GM12892 (cell line): ENCODE measurements at places on chromosomes 6 and 20.

- no peak for DNase-seq
Measured at GRCh38 chr6:15798533-15799255, 135.9 kb upstream of the DTNBP1 start.

DNA sequence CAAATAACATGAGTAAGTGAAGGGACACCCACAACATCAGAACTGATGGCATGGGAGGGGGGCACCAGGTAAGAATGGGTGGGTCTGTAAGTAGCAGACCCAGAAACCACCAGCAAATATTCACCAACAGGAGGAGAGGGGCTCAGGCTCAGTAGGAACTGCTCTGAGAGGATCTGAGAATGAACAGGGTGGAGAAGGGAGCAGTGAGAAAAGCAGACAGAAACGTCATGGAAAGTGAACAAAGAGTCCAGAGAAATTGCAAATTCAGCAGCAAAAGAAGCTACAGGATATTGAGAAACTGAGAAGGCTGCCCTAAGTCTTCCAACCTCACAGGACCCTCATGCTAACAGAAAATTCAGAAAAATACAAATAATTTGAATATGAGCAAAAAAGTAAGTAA lies 121.3 kb downstream of the KIF16B start:
- no peak for DNase-seq

DNA sequence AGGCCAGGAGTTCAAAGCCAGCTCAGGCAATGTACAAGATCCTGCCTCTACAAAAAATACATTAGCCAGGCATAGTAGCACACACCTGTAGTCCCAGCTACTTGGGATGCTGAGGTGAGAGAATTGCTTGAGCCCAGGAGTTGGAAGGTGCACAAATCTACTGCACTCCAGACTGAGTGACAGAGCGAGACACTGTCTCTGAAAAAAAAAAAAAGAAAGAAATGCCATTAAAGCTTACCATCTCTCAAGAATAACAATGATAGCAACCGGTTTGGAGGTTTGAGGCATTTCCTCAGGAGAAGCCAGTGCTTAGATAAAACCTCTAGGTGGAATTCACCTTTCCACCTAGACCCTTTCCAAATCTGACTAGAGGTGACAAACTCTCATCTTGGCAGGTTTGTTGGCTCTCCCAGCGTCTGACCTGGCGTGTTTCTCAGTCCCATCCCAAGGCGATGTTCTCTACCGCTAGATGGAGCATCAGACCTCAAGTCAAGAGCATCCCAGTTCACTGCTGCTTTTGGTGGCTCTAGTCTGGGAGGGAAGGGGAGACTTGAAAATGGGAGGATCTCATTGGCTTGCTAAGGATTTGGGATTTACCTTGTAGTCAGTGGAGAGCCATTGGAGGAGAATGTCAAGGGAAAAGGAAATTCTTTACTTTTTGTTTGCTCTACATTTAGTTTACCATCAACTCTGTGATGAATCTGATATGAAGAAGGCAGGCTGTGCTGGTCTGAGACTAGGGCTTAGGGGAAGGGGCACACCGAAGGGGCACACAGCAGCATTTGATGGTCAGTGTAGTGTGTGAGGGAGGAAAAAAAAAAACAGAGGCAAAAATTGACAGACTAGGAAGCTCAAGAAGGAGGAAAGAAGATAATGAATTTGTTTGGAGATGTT lies 67.9 kb downstream of the NCOA7 start:
- DNase-seq, result peak; percentile 27

- peak; percentile 22 for DNase-seq
Measured at GRCh38 chr6:106511288-106512047, 117.8 kb downstream of the RTN4IP1 start.

GRCh38 chr6:151914484-151914883 lies 107.0 kb downstream of the ESR1 start:
- no peak for DNase-seq

DNA sequence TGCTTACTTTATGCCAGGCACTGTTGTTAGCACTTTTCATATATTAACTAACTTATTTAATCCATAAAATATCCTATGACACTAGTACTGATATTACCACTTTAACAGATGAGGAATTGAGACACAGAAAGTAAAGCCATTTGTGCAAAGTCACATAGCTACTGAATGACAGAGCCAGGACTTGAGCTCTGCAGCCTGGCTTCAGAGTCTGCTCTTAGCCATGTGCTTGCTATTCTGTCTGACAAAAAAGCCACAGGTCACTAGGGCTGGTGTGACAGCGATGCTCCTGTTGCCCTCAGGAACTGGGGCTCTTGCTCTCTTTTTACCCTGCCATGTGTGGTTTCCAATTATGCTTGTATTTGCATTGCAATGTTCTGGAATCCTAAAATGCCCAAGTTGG lies 44.7 kb upstream of the RNF8 start:
- DNase-seq, result no peak

- no peak for DNase-seq
Measured at GRCh38 chr20:42309050-42309449, 690.9 kb upstream of the CHD6 start.

DNA sequence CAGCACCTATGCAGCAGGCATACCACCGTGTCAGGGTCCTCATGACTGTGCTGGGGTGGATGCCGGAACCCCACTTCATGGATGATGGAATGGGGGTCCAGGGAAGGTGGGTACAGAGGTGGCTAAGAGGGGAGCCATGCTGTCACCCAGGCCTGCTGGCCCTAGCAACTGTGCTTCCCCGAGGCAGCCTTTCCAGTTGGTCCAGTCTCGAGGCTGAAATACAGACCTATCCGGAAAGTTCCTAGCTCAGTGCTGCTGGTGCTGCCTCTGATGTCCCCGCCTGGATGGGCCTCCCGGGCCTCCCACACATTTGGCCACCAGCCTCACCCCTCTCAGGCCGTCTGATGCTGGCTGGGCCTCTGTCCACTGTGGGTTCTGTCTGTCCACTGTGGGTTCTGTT lies 17.4 kb downstream of the SIRPA start:
- DNase-seq, result no peak

DNA sequence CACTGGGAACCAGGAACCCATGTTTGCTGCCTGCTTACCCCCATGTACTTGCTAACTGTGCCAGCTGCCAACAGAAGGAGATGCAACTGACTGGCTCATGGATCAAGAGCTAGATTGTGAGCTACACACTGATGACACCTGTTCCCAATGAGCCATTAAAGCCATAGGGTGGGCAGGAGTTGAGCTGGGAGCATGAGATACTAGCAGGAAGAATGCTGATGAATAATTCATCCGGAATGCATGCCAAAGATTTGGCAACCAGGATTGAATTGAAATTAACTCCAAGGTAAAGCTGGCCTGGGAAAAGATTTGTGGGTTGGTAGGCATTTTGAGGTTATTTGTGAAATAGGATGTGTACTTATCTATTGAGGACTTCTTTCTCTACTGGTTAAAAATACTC lies 631.1 kb downstream of the KIF16B start:
- no peak for DNase-seq

- DNase-seq, result no peak
Measured at GRCh38 chr6:108568551-108569305, 8.0 kb downstream of the FOXO3 start.
